ENCODE measurements at places on chromosomes 6 and 20.
A peak's percentile ranks its signal among the peaks of the same experiment; 100 is the strongest.

- no peaks in the 10 kb centered on the region for H3K4me1 ChIP-seq
- DNase-seq = no peak
- H3K4me3 ChIP-seq = no peak overlapping the region
- H3K27ac ChIP-seq = no peak overlapping the region
Observed at GRCh38 chr6:131117878-131118277, 17.4 kb upstream of the AKAP7 start.

DNA sequence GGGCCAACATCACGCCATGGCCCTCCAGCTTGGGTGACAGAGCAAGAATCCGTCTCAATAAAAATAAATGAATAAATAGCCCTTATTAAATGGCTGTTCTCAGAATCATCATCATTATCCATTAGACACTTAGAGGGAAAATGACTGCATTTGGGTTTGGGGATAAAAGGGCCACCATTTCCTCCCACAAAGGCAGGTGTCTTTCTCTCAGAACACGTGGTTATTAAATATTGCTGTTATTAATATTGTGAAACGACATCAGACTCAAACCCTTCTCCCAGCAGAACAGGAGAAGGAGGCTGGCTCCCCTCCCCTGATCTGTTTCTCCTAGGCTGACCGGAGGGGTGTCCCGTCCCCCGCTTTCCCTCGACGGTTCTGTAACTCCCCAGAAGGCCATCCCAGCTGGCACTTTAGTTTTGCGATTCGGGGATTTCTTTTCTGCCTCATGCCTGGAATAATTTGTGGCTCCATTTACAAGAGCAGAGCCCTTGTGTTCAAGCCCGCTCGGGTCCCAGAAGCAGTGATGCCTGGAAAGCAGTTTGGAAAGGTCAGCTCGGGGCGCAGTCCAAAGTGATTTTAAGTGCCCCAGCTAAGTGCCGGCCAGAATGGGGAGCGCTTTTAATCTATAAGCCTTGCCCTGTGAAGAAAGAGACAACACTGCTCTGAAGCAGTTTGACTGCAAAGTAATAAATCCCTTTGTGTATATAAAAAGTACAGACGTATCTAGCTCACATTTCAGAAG is 41.9 kb downstream of the EYA2 start:
- H3K4me1 ChIP-seq = no peaks in the 10 kb centered on the region
- no peak overlapping the region for H3K27ac ChIP-seq
- no peak for DNase-seq
- no peak overlapping the region for H3K4me3 ChIP-seq
- H3K27me3 ChIP-seq = peaks cover 2% of the 10 kb centered on the region

- no peak overlapping the region for H3K27ac ChIP-seq
- H3K27me3 ChIP-seq = no peaks in the 10 kb centered on the region
- DNase-seq = peak; percentile 56
Observed at GRCh38 chr6:20126789-20127653, 85.2 kb downstream of the MBOAT1 start.

DNA sequence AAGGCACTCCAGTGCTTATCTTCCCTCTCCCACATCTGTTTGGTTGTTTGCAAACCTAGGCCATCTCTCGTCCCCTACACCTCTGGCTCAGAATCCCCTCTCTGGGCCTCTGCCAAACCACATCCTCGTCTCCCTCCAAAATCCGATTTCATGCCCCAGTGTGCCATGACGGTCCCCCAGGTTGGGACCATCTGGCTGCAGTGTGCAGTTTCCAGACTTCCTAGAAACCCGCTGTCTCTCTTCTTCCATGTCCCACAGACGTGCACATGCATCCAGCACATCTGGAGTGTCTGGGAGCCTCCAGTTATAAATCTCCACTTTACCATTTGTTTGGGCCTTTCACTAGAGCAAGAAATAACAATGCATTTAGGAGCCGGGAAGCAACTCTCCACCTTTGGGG is 316.2 kb downstream of the KIF16B start:
- H3K4me3 ChIP-seq = no peak overlapping the region
- H3K36me3 ChIP-seq = no peaks in the 10 kb centered on the region
- no peaks in the 10 kb centered on the region for H3K27me3 ChIP-seq
- DNase-seq = no peak

- no peaks in the 10 kb centered on the region for H3K27me3 ChIP-seq
- H3K4me1 ChIP-seq = no peaks in the 10 kb centered on the region
- H3K36me3 ChIP-seq = peaks cover 2% of the 10 kb centered on the region
Observed at GRCh38 chr6:156657296-156657695, 119.9 kb upstream of the ARID1B start.

- H3K27me3 ChIP-seq = no peaks in the 10 kb centered on the region
- no peak overlapping the region for H3K4me3 ChIP-seq
- no peaks in the 10 kb centered on the region for H3K36me3 ChIP-seq
- no peak for DNase-seq
- no peak overlapping the region for H3K27ac ChIP-seq
Observed at GRCh38 chr20:46558511-46558959, 8.1 kb upstream of the OCSTAMP start.

DNA sequence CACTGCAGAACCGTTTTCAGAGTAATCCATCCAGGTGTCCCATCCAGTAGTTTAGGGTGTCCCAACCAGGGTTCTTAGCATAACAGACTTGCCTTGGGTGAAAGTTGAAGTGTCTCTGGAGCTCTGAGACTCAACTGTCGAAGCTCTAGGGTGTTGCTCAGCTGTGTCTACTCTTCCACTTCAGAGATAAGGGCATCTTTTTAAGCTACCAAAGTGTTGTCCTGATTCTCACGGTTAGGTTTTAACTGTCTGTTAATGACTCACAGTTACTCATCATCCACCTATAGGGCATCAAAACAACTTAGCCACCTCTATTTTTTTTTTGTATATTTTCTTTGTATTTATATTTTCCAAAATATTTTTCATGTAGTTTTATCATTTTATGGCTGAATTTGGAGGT is 36.9 kb upstream of the TBX18 start:
- no peaks in the 10 kb centered on the region for H3K27me3 ChIP-seq
- no peaks in the 10 kb centered on the region for H3K4me1 ChIP-seq
- H3K4me3 ChIP-seq = no peak overlapping the region
- no peaks in the 10 kb centered on the region for H3K36me3 ChIP-seq

DNA sequence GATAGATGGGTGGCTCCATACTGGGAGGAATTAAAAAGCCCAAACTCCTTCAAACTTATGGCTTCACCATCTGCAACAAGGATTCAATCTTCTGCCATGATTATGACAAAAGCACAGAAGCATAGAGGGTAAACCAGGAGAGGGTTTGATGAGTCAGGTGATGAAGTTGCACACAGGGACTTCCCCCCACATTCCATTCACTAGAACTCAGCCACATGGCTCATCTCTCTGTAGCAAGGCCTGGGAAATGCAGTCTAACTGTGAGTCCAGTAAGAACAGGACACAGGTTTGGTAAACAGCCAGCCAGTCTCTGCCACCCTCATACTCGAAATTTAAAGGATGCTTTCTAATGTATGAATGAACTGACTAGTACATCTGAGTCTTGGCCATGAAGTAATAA is 142.9 kb downstream of the HIVEP2 start:
- H3K36me3 ChIP-seq = peaks cover 3% of the 10 kb centered on the region
- no peaks in the 10 kb centered on the region for H3K4me1 ChIP-seq
- no peak for DNase-seq
- no peak overlapping the region for H3K4me3 ChIP-seq
- H3K27me3 ChIP-seq = no peaks in the 10 kb centered on the region

DNA sequence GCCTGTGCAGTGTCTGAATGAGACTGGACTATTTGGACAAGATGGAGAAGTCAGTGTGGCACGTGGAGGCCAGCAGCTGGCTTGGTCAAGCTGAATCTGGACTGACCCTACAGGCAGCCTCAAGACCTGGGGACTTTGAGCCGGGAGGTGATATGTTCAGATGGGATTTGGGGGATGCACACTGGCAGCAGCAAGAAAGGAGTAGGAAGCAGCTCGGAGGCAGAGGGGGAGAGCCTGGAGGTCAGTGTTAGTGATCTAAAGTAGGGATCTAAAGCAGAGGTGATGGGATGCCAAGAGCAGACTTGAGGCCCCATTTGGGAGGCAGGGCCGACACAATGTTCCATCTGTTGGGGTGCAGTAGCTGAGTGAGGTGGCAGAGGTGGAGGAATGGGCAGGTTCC is 2.8 kb downstream of the MAPK13 start:
- H3K27me3 ChIP-seq = peaks cover 52% of the 10 kb centered on the region
- no peaks in the 10 kb centered on the region for H3K36me3 ChIP-seq
- DNase-seq = no peak
- H3K4me1 ChIP-seq = peaks cover 8% of the 10 kb centered on the region

- no peak overlapping the region for H3K27ac ChIP-seq
- H3K4me3 ChIP-seq = peak overlapping the region; percentile 83
- peaks cover 24% of the 10 kb centered on the region for H3K4me1 ChIP-seq
- H3K27me3 ChIP-seq = no peaks in the 10 kb centered on the region
Observed at GRCh38 chr20:63520934-63521601, 503 bp downstream of the PPDPF start.

DNA sequence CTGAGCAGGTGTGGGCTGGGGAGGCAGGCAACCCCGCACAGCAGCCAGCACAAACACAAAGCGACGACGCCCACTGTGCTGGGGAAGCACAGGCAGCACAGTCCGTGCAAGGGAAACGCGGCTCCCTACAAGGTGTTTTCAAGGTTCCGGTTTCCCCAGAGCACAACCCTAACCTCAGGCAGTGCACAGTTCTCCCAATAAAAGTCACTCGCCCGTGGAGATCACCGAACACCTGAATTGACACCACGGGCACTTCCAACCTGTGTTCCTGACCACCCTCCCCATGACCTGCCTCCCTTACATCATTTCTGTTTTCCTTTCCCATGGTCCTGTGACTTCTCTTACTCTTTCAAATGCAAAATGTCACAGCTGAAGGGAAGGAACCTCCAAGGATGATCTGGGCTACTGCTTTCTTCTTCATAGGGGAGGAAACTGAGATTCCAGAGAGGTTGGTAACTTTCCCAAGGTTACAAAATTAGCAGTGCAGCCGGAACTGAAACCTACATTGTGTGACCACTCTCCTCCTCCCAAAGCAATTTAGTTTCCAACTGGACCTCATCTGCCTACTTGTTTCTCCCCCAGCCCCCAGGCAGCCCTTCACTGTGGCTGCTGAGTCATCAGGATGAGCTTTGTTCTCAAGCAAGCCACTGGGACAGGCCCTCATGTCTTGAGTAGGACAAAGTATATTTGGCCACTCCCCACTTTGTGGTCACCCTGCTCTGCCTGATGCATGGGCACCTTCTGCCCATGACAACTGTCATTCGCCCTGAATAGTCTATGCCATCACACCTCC is 125.3 kb downstream of the ATXN1 start:
- no peak for DNase-seq
- H3K4me3 ChIP-seq = no peak overlapping the region

GRCh38 chr20:25045343-25045712 is 12.6 kb downstream of the ACSS1 start:
- DNase-seq = no peak
- no peak overlapping the region for H3K4me3 ChIP-seq
- peaks cover 24% of the 10 kb centered on the region for H3K36me3 ChIP-seq
- no peaks in the 10 kb centered on the region for H3K27me3 ChIP-seq
- no peak overlapping the region for H3K27ac ChIP-seq

GRCh38 chr20:17995967-17996819 is 27.4 kb downstream of the MGME1 start:
- H3K27me3 ChIP-seq = no peaks in the 10 kb centered on the region
- H3K36me3 ChIP-seq = no peaks in the 10 kb centered on the region
- peaks cover 16% of the 10 kb centered on the region for H3K4me1 ChIP-seq
- H3K27ac ChIP-seq = no peak overlapping the region

GRCh38 chr20:23461180-23461579 is 8.5 kb upstream of the CST11 start:
- H3K4me3 ChIP-seq = no peak overlapping the region
- no peaks in the 10 kb centered on the region for H3K27me3 ChIP-seq
- no peaks in the 10 kb centered on the region for H3K36me3 ChIP-seq

GRCh38 chr6:67881706-67882065 is 753.4 kb upstream of the ADGRB3 start:
- no peaks in the 10 kb centered on the region for H3K27me3 ChIP-seq
- no peak overlapping the region for H3K27ac ChIP-seq

DNA sequence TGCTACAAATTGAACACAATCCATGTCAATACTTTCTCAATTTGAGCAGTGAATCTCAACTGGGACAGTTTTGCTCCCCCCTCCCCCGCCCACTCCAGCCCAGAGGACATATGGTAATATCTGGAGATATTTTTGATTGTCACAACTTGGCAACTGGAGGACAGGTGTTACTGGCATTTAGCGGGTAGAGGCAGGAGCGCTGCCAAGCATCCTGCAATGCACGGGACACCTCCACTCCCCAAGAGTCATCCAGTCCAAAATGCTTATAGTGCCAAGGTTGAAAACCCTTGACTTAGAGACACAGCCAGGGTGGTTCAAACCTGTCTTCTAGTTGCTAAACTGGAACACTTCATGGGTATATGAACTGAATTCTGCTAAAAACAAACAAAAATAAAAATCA is 26.9 kb upstream of the LRRC1 start:
- H3K4me1 ChIP-seq = no peaks in the 10 kb centered on the region
- no peaks in the 10 kb centered on the region for H3K36me3 ChIP-seq
- DNase-seq = no peak

DNA sequence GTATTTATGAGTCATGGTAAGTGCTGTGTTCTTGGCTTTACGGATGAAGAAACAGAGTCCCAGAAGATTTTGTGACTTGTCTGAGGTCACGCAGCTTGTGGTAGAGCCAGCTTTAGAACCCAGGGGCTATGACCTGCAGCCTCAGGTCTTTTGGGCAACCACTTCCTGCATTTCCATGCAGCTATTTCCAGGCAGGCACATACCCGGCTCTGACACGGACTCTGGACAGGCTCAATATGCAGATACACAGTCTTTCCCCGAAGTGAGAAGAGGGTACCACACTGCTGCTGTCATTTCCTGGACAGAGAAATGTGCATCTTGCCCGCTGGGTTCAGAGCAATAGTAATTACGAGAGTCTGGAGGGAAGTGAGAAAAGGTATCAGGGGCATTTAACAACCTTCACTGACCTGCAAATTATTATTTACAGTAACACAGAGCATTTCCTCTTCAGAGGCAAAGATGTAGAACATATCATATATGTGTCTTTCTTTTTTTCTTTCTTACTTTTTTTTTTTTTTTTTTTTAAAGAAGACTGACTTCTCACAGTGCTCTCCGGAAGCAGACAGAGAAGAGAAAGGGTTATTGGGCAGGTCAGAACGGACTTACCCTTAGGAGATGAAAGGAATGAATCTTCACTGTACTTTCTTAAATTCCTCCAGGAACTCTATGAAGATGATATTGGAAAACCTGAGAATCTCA is 185.1 kb downstream of the CLIC5 start:
- no peak overlapping the region for H3K27ac ChIP-seq
- no peaks in the 10 kb centered on the region for H3K27me3 ChIP-seq
- H3K36me3 ChIP-seq = no peaks in the 10 kb centered on the region

- no peak for DNase-seq
- no peak overlapping the region for H3K4me3 ChIP-seq
- H3K27me3 ChIP-seq = no peaks in the 10 kb centered on the region
- no peak overlapping the region for H3K27ac ChIP-seq
- no peaks in the 10 kb centered on the region for H3K4me1 ChIP-seq
Observed at GRCh38 chr6:10487668-10488327, 33.4 kb upstream of the GCNT2 start.

GRCh38 chr6:157641837-157642236 is 181.2 kb upstream of the SNX9 start:
- H3K4me3 ChIP-seq = no peak overlapping the region
- no peaks in the 10 kb centered on the region for H3K27me3 ChIP-seq
- H3K36me3 ChIP-seq = peaks cover 3% of the 10 kb centered on the region
- H3K27ac ChIP-seq = no peak overlapping the region
- no peak for DNase-seq
- peaks cover 39% of the 10 kb centered on the region for H3K4me1 ChIP-seq
